ENCODE measurements at places on chromosomes 7 and 10.
A peak's percentile ranks its signal among the peaks of the same experiment; 100 is the strongest.

DNA sequence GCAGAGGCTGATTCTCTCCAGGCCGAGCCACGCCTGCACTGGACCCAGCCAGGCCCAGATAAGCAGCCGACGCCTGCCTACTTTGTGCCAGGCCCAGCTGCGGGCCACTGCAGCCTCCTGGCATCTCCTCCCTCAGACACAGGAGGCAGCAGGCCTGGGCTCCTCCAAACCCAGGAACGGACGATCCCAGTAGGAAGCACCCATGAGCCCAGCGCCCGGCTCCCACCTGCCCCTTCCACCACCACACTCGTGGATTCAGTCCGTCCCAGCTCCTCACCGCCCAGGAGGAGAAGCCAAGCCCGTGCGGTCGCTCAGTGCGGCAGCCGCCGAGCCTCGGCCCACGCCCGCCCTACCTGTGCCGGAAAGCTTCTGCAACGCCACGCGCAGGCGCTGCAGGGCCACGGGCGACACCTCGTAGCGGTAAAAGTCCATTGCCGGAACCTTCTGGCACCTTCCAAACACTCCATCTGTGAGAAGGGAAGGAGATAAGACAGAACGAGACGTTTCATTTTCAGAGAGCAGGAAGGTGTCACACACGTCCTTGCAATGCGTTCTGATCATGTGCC, 271.1 kb downstream of the PTPRN2 start:
- DNase-seq, result no peak

DNA sequence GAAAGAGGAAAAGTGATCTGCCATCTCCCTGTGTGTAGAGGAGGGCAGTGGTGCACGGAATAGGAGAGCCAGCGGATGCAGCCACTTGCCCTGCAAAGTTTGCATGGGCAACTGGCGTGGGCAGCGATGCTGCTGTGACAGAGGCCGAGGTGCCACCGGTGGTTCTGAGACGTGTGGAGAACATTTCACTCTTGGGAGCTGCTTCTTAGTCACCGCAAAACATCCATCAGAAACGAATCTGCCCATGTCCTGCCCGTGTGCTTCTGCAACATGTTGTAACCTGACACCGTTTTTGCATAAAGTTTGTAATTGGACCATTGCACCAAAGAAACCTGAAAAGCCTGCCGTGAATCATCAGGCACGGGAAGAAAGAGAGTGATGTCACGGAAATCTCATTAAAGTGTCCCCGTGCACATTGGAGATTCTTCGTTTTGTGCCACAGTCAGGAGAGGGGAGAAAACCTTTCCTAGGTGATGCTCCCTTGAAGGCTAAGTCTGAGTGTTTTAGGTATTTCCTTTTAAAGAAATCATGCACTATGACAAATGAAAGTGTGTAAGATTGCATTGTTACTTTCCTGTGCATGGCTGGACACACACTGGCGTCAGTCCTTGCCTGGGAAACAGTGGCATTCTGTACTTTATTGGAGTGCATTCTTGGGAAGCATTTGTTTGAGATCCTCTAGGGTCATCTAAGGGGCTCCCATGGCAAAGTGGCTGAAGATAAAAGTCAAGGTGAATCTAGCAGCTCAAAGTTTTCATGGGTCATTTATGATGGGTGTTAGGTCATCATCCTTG, 302.6 kb downstream of the KLF6 start:
- DNase-seq, result peak; percentile 72

GRCh38 chr10:44888886-44889285, 22.3 kb upstream of the TMEM72 start:
- no peak for DNase-seq

GRCh38 chr7:158120716-158121115, 466.9 kb downstream of the PTPRN2 start:
- no peak for DNase-seq

All from CD14-positive monocyte (primary cell).